SHP77 (cell line): ENCODE measurements at places on chromosomes 5 and 9.

- DNase-seq, result no peak
These were observed 6.9 kb downstream of the CETN3 start for GRCh38 chr5:90402521-90403255.

DNA sequence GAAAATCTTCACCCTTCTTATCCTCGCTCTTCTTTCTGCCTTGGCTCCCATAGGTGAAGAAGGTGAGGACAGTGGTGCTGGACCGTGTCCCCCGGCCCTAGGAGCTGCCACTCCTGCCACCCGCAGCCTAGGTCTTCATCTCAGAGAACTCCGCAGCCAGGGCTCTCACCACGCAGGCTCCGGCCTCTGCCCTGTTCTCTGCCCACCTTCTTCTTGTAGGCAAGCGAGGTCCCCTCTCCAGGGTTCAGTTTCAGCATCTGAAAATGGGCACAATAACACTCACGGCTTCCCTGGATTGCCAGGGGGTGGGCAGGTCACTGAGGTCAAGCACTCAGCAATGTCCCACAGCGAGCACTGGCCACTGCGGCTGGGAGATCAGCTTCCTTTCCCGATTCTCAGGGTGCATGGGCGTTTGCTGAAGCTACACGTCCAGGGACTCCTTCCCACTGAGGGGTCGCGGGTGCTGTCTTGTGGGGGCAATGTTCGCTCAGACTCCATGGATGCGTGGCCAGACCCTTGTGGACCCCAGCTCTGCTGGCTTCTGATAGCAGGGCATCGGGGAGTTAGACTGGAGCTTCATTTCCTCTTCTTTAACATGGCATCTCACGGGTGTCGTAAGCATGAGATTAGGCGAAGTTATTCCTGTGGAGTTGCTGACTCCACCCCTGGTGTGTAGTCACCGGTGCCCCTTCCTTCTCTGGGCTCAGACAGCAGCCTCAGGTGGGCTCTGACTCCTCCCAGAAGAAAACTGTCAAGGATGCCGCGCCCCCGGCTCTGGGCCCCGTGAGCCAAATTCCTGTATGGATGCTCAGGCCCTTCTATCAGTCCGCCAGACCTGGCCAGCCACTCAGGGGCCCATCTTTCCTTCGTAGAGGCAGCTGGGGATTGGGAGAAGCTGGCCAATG is 145.1 kb upstream of the IRX2 start:
- DNase-seq, result no peak

DNA sequence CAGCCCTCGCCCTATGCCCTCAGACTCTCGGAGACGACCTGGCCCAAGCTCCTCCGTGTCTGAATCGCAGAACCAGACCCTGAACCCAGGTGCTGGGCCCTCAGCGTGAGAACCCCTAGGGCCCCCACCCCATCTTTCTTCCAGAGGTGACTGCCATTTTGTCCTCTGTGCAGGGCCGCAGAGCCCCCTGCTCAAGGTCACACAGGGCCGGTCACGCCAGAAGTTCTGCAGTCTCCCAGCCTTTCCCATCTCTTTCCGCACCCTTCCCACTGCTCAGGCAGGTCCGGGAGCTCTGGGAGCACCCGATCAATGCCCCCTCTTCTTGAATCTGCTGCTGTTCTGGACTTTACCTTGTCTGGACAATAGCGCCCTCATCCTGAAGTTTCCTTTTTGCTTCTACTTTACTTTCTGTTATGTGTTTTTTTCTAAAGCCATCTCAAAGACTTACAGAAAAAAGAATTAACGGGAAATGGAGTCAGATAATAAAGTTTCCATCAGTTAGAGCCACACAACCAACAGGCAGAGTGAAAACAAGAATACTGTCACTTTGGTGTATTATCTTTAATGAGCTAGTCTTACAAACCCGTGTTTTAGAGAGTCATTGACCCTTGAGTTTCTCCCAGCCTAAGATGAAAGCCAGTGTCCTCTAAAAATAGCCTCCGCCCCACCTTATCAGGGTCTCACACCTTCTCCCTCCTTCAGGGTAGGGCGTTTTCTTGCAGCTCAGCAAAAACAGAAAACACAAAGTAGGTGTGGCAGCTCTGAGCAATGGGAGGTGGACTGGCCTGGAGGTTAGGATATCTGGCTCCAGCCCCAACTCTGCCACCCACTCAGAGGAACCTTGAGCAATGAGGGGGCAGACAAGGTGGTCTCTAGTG is 1.8 kb downstream of the TMOD1 start:
- DNase-seq, result no peak

- DNase-seq, result no peak
These were observed 277.2 kb upstream of the NR4A3 start for GRCh38 chr9:99544526-99544925.

DNA sequence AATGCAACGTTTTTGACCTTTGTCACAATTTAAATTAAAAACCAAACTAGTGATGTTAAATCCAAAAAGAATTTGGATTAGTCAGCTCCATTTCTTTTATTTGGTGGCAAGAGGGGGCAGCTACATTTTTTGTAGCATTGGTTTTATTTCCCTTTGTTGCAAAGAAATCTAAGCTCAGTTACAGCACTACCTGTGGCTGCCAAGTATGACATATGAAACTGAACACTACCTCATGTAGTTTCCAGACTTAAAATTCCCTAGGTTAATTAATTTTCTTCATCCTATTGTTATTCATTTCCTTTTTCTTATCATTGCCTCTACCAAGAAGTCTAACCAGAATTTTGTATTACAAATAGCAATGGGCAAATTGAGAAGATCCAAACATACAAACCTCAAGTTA is 393.5 kb downstream of the BRINP1 start:
- no peak for DNase-seq

GRCh38 chr5:139488260-139488659 is 5.7 kb upstream of the STING1 start:
- no peak for DNase-seq

DNA sequence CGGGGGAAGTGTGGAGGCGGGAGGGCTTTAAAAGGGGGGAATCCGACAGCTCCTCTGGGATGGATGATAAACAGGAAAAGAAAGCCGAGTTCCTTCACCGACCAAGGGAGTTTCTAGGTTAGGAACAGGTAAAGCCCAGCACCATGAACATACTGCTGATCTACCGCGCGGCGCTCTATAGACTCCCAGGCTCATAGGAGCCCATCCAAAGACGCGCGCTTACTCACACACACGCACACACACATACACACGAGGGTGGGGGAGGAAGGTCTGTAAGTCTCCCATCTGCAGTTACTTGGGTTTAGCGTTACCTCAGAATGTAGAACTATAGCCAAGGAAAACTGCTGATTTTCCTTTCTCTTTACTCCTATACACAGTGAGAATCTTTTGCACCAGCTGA is 2.6 kb upstream of the GABRB2 start:
- no peak for DNase-seq

- no peak for DNase-seq
These were observed 205.7 kb upstream of the TBCA start for GRCh38 chr5:77981820-77982219.

DNA sequence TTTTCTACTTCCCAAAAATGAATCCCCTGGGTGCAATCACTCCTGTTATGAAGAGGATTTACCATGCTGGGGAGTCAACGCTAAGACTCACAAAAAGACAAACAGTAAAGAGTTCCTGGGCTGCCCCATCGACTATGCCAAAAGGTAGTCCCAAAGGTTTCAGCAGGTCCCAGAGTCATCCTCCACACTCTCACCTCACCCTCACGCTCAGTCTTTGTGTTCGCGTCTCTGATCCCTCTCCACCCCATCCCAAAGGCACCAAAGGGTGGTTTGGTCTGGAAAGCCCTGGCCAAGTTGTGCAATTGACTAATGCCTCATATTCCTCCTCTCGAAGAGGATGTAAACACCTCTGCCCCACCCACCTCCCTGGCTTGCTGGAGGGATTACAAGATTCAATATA is 240.2 kb upstream of the NFIL3 start:
- no peak for DNase-seq

- no peak for DNase-seq
These were observed 7.6 kb downstream of the LHX3 start for GRCh38 chr9:136197084-136197875.

- no peak for DNase-seq
These were observed 143.3 kb downstream of the GADD45G start for GRCh38 chr9:89748021-89748670.

GRCh38 chr5:142527234-142527633 is 158.7 kb downstream of the FGF1 start:
- no peak for DNase-seq

DNA sequence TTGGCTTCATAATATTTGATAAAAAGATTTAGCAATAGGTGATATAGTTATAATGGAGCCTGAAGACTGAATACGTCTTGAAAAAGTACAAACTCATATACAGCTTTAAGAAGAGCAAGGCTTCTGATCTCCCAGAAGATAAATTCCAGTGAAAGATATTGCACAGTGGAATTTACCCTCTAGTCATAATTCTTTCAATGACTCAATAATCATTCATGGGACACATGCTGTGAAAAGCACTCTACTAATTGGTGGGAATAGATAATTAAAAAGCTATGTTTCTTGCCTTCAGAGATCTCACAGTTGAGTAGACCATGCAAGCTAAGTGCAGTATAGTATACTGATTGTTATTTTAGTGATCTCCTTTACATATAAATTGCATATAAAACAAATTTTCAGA is 538.6 kb upstream of the CYLC2 start:
- no peak for DNase-seq
